ENCODE measurements at places on chromosomes 6 and 20.
A peak's percentile ranks its signal among the peaks of the same experiment; 100 is the strongest.

DNA sequence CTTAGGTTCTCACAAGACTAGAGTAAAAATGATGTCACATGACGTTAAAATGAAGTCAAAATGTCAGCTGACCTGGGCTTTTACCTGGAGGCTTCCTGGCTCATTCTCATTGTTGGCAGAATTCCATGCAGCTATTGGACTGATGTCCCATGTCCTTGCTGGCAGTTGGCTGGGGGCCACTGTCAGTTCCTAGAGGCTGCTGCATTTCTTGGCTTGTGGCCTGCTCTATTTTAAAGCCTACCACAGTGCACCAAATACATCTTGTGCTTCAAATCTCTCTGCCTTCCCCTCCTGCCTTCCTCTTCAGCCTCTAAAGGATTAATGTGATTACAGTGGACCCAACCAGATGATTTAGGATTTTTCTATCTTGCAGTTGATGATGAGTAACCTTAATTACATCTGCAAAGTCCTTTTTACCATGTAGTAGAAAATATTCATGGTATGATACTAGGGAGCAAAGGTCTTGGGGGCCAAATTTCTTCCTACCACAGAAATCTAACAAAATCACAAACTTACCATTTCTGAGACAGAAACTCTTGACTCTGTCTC lies 81.9 kb downstream of the FIG4 start:
- no peak for DNase-seq

DNA sequence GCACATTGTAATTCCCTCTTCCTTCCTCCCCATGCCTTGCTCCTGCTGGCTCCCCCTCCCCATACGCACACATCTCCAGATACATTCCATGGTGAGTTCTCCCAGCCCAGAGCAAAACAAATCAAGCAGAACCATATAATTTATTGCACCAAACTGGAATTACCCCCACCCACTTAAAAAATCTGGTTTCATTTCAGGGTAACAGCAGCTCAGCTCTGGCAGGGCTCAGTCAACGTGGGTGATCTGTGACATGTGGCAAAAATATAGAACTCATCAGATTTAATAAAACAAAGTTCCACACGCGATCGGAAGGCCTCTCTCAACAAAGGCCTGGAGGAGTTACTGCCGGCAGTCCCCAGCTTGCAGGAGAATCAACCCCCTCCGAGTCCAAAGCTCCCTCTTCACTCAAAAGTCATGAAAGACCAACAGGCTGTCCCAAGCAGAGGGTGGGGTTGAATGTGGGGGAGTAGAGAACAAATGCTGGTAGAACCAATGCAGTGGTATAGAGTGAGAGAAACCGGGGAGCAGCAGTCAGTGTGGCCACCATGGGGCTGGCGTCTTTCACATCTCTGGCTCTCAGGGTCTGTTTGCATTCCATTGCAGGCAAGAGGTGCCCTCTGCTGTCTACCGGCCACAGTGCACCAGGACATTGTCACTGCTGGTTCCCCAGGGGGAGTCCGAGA lies 323.3 kb upstream of the NT5E start:
- no peak for DNase-seq

- DNase-seq = no peak
These were observed 223.6 kb downstream of the HIVEP2 start for GRCh38 chr6:142721215-142721920.

GRCh38 chr6:146896062-146896813 lies 297.5 kb downstream of the ADGB start:
- DNase-seq = no peak

DNA sequence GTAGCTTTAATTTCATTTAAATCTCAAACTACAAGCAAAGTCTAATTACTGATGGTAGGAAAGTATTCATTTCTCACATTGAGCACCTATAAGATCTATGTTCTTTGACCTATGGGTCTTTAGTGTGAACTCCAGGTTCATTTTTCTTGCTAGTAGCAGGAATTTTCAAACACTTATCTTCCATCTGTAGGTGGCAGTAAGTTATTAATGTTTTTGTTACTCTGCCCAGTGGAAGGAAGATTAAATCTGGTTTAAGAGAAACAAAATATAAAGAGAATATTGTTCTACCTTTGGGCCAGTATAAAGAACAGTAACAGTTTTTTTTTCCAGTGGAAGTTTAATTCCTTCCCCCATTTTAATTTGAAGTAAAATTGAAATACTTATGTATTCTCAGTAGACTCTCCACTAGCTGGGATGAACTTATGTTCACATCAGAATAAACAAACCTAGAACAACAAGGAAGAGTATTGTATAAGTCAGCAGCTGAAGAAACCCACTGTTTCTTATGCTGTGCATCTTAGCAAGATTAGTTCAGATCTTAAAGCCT lies 328.2 kb downstream of the PHF3 start:
- no peak for DNase-seq

DNA sequence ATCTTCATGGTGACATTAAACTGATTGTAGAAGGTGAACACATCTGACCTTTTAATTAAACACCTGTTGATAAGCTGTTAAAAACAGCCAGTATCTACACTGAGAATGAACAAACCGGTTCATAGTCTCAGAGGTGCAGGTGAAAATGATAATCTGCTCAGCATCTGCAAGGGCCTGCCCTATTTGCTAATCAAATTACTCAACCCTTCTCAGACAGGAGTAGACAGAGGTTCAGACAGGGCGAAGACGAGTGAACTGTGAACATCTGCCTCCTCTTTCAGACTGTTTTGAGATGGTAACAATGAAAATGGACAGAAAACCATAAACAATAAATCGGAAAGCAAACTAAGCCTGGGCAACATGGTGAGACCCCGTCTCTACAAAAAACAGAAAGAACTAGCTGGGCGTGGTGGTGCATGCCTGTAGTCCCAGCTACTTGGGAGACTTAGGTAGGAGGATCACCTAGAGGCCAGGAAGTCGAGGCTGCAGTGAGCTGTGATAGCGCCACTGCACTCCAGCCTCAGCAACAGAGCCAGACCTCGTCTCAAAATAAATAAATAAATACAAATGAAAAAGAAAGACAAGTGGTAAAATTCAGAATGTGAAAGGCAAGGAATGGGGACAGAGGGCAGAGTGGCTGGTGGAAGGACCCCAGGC lies 55.9 kb downstream of the NINL start:
- DNase-seq = no peak

- DNase-seq = no peak
These were observed 288.1 kb upstream of the MAP3K7 start for GRCh38 chr6:90874931-90875330.

GRCh38 chr6:64213697-64214096 lies 578.1 kb downstream of the PHF3 start:
- no peak for DNase-seq

- DNase-seq = no peak
These were observed 30.4 kb downstream of the PSMB1 start for GRCh38 chr6:170522565-170523183.

GRCh38 chr6:111494951-111495635 lies 12.1 kb upstream of the REV3L start:
- DNase-seq = no peak

DNA sequence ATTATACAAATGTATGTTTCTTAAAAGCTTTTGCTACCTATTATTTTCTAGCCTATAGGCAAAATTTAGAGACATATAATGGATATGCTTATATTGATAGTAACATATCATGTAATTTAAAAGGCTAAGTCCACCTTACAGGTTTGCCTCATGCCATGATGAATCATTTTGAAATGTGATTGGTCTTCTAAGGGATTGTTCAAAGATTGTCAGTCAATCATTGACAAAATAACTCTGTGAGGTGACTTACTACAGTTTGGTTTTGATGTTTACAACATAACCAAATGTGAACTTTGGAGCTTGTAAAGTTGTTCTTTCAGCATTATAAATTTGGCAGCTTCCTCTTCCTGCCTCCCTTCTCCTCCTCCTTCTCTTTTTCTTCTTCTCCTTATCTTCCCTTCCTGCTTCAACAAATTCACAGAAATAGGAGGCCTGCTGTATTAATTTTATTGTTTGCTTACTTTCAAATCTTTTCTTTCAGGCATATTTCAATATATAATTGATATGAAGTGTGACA lies 39.7 kb upstream of the ZFP64 start:
- no peak for DNase-seq

DNA sequence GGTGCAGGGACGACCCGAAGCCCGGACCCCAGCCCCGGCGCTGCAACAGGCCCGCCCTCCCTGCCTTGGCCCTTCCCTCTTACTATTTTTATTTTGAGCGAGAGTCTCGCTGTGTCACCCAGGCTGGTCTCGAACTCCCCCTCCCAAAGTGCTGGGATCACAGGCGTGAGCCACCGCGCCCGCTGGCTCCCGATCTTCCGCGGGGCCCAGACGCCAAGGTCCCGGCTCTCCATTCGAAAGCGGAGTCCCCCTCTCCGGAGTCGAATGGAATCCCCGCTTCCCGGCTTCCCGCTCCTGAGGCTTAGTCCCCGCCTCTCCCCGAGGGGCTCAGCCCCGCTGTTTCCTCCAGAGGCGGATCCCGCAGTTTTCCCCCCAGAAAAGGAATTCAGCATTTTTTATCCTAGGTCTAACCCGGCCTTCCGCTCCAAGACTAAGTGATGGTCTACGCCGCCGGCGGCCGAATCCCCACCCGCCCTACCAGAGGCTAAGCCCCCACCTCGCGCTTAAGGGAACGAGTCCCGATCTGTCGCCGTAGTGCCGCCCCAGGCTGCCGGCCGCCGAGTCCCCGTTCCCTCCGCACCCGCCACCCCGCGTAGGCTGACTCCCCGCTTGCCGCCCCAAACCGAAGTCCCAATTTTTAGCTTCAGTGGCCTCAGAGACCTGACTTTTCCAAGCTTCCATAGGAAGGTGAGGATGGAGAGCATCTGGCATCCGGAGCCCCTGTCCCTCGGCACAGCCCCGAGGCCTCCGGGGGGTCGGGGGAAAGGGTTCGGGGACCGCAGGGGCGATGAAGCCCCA lies 11.5 kb upstream of the TMC2 start:
- peak; percentile 17 for DNase-seq

DNA sequence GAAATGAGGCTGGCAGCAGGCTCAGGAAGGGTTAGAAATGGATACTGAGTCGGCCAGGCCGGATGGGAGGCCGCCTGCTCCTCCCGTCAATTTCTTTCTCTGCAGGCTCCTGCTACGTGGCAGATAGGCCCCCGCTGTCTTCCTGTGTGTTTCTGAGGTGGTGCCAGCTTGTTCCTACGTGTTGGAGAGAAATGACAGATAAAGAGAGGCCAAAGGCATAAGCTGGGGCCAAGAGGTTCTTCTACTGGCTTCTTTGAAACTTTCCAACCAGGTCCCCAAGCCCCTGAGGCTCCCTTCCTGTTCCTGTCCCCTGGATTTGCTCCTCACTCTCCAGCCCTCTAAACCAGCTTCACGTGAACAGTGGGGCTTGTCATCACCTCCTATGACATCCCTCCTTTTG lies 76.8 kb downstream of the TCP11 start:
- DNase-seq = no peak

GRCh38 chr6:42190554-42191183 lies 4.1 kb downstream of the GUCA1B start:
- no peak for DNase-seq

DNA sequence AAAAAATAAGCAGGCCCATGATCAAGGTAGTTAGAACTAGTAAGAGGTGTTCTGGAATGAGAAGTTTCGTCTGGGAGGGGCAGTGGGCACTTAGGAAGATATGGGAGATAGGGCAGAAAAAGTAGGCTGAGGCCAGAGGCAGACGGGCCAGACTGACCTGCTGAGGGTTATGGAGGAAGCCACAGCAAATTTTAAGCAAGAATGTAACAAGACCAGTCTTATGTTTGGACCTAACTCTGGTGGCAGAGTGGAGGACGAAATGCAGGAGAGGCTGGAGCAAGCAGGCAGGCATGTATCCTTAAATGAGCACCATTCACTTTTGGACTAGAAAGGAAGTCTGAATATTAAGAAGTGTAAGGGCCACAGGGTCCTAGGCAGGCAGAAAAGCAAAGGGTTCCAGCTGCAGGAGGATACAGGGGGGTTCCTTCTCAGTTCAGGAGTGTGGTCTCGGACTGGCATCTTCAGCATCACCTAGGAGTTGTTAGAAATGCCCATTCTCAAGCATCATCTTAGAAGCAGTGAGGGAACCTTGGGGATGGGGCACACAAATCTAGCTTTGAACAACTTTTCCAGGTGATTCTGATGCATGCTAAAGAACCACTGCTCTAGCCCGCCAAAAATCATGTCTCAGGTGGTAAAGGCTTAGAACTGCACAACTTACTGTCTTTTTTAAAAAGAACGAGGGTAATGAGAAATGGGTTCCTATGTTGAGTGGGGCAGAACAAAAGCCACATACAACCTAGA lies 1.7 kb upstream of the DSTN start:
- no peak for DNase-seq

GRCh38 chr6:38755207-38755606 lies 40.1 kb downstream of the DNAH8 start:
- no peak for DNase-seq

- no peak for DNase-seq
These were observed 275.1 kb upstream of the CDH4 start for GRCh38 chr20:60976913-60977312.

DNA sequence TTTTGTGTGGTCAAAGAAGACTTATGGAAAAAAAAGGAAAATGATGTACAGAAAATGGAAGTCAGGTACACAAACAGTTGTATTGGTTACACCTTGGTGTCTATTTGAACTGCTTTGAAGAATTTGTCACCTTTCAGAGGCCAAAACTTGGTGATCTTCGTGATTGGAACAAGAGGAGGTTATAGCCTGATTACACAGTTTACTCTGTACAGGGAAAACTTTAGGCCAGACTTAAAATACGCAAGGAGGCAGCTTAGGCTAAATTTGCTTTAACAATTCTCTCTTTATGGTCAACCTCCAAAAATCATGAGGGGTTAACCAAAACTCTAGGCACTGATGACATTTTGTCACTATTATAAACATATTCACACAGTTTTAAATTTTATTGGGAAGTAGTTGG lies 353.7 kb downstream of the PRKN start:
- no peak for DNase-seq

GRCh38 chr6:68638230-68638900 lies 3.3 kb downstream of the ADGRB3 start:
- DNase-seq = no peak

DNA sequence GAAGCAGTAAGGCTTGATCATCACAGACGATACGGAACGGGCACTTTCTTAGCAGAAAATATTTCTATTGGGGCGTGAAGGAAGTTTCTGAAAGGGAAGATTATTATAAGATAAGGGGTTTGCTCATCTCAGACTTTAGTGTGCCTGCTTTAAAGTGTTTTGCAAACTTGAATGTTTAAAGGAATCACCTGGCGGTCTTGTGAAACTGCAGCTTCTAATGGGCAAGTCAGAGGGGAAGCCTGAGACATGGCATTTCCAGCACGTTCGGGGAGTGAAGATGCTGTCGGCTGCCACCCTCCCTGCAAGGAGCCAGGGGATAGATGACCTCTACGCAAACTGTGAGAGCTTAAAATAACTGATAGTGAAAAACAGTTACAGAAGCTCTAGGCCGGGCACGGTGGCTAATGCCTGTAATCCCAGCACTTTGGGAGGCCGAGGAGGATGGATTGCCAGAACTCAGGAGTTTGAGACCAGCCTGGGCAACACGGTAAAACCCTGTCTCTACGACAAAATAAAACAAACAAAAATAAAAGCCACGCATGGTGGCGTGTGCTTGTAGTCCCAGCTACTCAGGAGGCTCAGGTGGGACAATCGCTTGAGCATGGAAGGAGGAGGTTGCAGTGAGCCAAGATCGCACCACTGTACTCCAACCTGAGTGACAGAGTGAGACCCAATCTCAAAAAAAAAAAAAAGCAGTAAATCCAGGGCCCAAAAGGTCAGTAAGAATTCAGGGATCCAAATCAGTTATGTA lies 2.3 kb upstream of the KIF16B start:
- DNase-seq = no peak

All from stimulated activated CD4-positive, alpha-beta T cell treated with anti-CD3 and anti-CD28 coated beads, Interleukin-4, amount 100 ng/mL, for 4 hours (primary cell).